Activated CD4-positive, alpha-beta T cell treated with anti-CD3 and anti-CD28 coated beads, Interleukin-2, amount 10 ng/mL, durations not matched to agents 7 days and 5 days (primary cell): ENCODE measurements at places on chromosomes 5 and 9. TPM values are rescaled to one million over a fixed set of nuclear protein-coding genes. Genes with fewer than 3 reads are reported as not detected.
A peak's percentile ranks its signal among the peaks of the same experiment; 100 is the strongest.

GRCh38 chr9:93017621-93018020 is 40.9 kb upstream of the SUSD3 start:
- no peaks in the 10 kb centered on the region for H3K27me3 ChIP-seq
- DNase-seq = no peak
- H3K4me3 ChIP-seq = no peak overlapping the region
- peak overlapping the region; percentile 66 for H3K27ac ChIP-seq

GRCh38 chr9:126166291-126166690 is 160.3 kb upstream of the MVB12B start:
- H3K27me3 ChIP-seq = peaks cover 12% of the 10 kb centered on the region
- no peak overlapping the region for H3K4me3 ChIP-seq
- H3K36me3 ChIP-seq = no peaks in the 10 kb centered on the region
- DNase-seq = no peak
- no peak overlapping the region for H3K27ac ChIP-seq

DNA sequence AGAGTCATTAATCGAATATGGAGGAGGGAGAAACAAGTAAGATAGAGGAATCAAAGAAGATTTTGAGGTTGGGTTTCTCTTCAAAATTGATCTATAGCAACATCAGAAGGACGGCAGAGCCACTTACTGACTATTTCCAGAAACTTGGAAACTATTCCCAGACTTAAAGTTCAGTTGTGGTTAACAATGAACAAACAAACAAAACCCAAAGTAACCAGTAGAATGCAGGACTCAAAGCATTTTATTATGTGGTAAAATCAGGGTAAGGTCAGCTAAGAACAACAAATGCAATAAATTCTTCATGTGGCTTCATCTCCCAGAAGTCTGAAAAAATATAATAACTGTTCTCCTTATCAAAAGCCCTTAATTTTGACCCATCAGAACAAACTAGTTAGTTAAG is 54.9 kb upstream of the OSMR start:
- peaks cover 11% of the 10 kb centered on the region for H3K27me3 ChIP-seq
- no peaks in the 10 kb centered on the region for H3K36me3 ChIP-seq
- H3K4me1 ChIP-seq = no peaks in the 10 kb centered on the region
- no peak overlapping the region for H3K27ac ChIP-seq
- DNase-seq = no peak
- no peak overlapping the region for H3K4me3 ChIP-seq

The SREK1 gene
- 66.0 TPM for total RNA-seq

The MSX2 gene
- not detected for total RNA-seq
